ENCODE measurements at places on chromosomes 1 and 21.

- no peak for DNase-seq
These were observed 191.7 kb downstream of the GIPC2 start for GRCh38 chr1:78237364-78237916.

- no peak for DNase-seq
These were observed 92.4 kb upstream of the RALGPS2 start for GRCh38 chr1:178632653-178633052.

DNA sequence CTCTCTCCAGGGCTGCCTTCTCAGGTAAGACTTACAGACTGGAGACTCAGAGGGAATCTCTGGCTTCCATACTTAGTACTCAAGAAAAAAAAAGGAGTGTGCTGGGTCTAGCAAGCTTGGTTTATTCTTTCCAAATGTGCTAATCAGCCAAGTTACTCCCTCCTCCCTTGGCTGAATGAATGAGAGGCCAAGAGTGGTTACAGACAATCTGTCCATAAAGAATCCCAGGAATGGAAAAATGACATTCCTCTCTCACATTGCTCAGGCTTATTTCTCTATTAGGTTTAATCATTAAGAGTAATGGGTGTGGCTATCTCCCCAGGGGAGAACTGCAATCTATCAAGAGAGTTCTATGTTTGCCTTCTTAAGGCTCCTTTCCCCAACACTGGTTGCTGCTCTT lies 547.3 kb upstream of the PLXNA2 start:
- no peak for DNase-seq

DNA sequence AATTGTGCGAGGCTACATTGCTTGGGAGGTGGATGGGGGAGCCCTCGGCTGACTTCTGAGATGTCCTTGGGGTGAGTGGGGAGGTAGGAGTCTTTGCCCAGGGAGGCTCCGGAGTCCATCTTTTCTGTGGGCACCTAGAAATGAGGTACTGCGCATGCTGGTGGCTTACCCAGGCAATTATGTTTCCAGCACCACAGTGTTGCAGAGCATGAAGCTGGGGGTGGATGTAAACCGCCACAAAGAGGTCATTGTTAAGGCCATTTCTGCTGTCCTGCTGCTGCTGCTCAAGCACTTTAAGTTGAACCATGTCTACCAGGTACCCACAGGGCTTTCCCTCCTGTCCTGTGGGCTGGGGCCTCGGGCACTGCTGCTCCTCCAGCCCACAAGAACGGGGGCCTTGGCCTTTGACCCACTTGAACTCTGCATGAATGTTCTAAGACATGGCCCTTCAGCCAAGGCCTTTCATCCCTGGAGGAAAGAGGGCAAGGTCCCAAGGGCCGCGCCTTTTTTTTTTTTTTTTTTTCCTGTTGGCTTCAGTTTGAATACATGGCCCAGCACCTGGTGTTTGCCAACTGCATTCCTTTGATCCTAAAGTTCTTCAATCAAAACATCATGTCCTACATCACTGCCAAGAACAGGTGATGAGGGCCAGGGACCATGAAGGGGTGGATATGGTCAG lies 14.6 kb downstream of the STRIP1 start:
- no peak for DNase-seq

- no peak for DNase-seq
These were observed 62.6 kb upstream of the ACOT11 start for GRCh38 chr1:54485416-54485815.

Data from D721Med (cell line).